ENCODE measurements at places on chromosomes 2 and 18.

DNA sequence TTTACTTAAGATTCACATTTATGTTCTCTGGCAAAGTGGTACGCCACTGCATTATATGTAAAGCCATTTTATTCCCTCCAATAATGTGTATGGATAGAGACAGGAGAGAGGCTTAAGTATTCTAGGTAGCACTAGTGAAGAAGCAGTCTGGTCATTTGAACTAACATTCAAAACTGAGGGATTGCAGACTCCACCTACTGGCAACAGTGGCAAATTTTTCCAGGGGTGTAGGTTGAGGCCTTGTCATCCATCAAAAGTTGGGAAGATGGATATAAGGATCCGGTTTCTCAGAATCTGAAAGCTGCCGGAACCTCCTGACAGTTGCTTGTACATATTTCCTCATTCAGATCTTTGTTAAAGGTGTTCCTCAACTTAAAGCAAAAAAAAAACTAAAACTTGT is 465.5 kb upstream of the FSHR start:
- DNase-seq, result no peak

GRCh38 chr18:74068296-74068695 is 79.3 kb downstream of the FBXO15 start:
- no peak for DNase-seq

- DNase-seq, result no peak
These were observed 475.2 kb downstream of the LPIN1 start for GRCh38 chr2:12221584-12221983.

GRCh38 chr2:128469203-128469602 is 150.5 kb upstream of the HS6ST1 start:
- no peak for DNase-seq

DNA sequence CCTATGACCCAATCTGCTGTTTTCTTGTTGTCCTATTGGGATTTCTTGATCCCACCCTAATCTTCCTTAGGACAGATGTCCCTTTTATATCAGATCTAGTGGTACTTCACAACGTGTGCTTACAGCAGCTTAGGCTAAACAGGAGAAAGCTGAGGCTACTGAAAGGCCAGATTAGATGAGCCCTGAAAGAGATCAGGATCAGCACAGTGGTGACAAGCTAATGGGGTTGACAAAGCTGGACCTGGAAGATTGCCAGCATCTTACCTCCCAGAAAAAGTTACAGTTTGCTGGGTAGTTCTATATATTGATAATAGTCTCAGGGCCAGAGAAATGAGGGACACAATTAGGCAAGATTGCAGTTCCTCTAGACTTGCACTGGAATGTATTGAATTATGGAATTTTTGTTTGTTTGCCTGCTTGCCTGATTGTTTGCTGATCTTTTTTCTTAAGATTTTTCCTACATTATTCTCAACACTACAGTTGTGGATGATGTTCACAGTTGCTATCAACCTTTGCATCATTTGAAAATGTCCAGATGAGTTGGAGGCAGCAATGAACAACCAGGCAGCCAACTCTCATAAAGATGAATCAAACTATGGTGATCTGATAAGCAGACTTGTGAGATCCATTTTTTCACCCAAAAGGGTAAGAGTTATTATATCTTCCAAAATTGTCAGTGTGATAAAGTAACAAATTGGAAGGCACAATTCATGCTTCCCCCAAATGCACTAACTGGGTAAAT is 49.1 kb upstream of the PIK3C3 start:
- no peak for DNase-seq

DNA sequence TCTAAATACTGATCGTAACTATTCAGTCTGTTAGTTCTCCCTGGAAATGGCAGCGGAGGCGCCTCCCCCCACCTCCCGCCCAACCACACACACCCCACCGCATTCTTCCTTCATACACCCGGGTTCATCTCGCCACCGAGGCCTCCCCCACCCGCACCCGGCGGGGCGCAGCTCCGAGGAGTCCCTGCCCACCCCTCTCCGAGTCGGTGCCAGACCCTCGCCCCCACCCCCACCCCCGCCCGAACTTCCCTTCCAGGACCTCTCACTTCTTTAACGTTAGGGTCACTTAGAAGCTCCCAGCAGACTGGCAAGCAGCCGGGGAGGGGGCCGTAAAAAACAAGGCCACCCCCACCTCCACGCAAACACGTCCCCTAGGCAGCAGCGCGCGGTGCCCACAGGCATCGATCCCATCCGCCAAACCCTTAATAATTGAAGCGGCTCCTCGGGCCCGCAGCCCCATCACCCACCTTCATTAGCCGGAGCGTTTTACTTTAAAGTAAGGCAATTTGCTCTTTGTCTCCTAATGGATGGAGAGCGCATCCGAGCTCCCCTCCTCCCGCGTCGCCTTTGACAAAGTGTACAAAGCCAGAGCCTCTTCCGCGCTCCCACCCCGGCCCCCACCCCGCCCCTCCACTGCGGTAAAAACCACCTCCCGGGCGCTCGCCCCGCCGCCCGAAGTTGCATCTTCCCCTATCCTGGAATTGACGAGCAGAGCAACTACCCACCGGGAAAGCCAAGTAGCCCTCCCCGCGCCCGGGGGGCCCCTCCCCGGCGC is 624 bp downstream of the ZNF516 start:
- DNase-seq, result no peak

GRCh38 chr2:17479875-17480274 is 38.4 kb downstream of the RAD51AP2 start:
- no peak for DNase-seq

DNA sequence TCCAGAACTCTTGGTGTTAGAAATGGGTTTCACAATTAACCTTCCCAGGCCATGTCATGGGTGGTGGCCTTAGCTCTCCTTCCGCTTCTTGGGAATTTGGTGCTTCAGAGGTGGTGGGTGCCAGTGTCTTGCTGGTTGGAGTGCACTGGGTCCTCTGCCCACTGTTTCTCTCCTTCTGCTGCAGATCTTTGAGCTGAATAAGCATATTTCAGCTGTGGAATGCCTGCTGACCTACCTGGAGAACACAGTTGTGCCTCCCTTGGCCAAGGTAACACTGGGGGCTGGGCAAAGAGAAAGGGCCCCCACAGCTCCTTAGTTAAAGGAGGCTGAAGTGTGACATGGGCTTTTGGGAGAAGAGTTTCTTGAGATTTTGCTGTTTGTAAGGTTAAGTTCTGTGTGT is 32.0 kb upstream of the PRLH start:
- DNase-seq, result no peak

DNA sequence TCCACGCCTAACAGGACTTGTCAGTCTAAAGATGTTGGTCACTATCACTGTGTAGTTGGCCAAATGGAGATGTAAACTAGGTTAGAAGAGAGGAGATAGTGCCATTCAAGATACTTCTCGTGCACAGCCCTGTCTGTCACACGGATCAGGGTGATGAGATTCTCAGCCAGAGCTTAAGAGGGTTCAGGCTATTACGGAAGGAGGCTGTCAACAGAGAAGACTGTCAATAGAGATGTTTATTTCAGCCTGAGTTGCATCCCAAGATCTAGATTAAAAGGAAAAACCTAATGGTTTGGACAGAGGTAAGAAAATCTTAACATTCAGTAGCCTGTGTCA is 83.4 kb downstream of the AAK1 start:
- no peak for DNase-seq

DNA sequence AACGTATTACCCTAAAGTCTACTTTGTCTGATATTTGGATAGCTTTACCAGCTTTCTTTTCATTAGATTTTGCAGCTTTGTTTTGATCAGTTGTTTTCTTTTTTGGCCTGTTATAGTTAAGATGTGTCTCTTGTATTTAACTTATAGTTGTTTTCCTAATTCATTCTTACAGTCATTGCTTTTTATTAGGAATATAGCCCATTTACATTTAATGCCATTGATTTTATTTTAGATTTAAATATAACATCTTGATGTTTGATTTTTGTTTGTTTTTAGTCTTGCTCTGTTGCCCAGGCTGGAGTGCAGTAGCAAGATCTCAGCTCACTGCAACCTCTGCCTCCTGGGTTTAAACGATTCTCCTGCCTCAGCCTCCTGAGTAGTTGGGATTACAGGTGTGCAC is 215.9 kb upstream of the HDAC4 start:
- no peak for DNase-seq

GRCh38 chr2:233380995-233381637 is 26.8 kb downstream of the DGKD start:
- DNase-seq, result no peak

- DNase-seq, result no peak
These were observed 207.8 kb downstream of the ATAD2B start for GRCh38 chr2:23718931-23719700.

- DNase-seq, result no peak
These were observed 2896.7 kb upstream of the TEKT4 start for GRCh38 chr2:91974401-91975129.

DNA sequence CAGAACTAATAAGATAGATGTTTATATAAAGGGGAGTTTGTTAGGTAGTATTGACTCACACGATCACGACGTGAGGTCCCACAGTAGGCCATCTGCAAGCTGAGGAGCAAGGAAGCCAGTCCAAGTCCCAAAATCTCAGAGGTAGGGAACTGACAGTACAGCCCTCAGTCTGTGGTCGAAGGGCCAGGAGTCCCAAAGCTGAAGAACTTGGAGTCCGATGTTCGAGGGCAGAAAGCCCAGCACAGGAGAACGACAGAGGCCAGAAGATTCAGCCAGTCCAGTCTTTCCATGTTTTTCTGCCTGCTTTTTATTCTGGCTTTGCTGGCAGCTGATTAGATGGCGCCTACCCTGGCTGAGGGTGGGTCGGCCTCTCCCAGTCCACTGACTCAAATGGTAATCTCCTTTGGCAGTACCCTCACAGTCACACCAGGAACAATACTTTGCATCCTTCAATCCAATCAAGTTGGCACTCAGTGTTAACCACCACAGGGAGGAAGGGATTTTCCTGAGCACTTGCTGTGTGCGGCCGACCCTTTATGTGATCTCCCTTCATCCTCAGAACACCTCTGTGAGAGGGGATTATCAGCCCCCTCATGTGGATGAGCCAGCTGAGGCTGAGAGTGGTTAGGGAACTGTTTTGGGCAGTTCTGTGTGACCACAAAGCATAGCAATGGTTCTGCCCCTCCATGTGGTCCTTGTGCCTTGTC is 78.3 kb downstream of the RNF144A start:
- no peak for DNase-seq

- DNase-seq, result peak; percentile 43
These were observed 572 bp upstream of the ZNF516 start for GRCh38 chr18:76495435-76496193.

- no peak for DNase-seq
These were observed 107.5 kb downstream of the LIPG start for GRCh38 chr18:49669403-49669802.

DNA sequence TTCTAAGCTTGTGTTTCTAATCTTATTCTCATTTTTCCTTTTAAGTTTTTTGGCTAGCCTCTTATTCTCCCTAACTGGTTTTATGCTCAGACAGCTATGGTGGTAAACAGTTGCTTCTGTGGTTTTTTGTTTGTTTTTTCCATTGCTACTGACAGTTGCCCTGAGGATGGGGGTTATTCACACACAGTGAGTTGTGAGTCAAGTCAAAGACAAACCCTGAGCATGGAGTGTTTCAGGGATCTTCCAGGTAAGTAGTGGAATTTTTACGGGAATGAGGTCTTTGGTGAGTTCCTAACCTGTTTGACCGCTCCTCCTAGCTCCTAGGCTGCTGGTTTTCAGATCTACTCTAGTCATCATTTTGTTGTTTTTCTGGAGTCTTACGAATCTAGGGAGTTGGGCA is 162.8 kb downstream of the ZNF407 start:
- no peak for DNase-seq
